ENCODE measurements at places on chromosomes 2 and 18.

GRCh38 chr2:216024779-216025336 lies 11.5 kb upstream of the MREG start:
- DNase-seq, result no peak

GRCh38 chr2:138779781-138780445 lies at the start of gene NXPH2:
Gene NXPH2 (minus strand): TSS chr2:138780390. CDS start chr2:138780241, 149 bp downstream.
- DNase-seq, result peak; percentile 57

GRCh38 chr2:26776195-26776800 lies 9.6 kb upstream of the CENPA start:
- no peak for DNase-seq

DNA sequence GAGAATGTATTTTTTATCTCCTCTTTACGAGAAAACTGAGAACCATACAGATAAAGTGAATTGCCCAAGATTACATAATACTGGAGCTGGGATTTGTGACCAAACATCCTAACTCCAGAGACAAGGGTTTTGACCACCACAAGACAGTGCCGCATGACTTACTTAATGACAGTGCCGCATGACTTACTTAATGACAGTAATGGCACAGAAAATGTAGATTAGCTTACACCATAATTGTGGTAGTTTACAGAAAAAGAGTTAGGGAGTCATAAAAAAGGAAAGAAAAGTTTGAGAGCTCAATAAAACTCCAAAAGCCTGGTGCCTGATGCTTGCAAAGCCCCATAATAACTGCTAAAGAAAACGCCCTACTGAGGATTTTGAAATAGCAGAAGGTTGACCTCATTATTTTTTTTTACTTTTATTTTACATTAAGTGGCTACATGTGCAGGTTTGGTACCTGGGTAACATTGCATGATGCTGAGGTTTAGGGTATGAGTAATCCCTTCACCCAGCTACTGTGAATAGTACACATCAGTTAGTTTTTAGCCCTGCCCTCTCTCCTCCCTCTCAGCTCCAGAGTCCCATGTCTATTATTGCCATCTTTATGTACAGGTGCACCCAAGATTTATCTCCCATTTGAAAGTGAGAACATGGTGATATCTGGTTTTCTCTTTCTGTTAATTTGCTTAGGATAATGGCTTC lies 310.0 kb upstream of the UBE2E3 start:
- DNase-seq, result no peak

DNA sequence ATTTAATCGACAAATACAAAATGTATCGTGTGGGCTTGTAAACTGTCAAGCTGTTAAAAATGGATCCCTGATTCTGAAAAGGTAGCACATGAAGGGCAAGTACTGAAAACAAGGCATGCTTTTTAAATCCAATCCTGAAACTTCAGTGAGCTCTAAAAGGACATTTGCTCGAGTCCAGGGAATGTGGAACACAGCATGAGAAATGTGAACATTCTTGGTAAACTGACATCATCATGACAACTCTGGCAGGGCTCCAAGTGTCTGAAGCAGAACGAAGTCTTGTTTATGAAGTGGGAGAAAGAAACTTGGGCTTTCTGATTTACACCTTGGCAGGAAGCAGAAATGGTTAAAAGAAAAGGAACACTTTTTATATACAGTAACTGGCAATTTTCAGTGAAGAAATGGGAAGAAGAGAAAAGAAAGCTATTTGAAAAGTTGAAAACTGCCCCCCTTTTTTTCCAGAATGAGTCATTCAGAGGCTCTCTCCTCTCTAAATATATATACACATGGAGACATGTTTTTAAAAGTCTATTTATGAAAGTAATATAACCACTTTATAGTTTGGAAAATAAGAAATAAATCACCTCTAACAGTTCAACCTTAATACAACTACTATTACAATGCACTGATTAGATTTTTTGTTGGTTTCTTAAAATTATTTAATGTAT lies 120.8 kb downstream of the GAREM1 start:
- DNase-seq, result no peak

- DNase-seq, result no peak
These were observed 25.7 kb upstream of the ID2 start for GRCh38 chr2:8656160-8656641.

DNA sequence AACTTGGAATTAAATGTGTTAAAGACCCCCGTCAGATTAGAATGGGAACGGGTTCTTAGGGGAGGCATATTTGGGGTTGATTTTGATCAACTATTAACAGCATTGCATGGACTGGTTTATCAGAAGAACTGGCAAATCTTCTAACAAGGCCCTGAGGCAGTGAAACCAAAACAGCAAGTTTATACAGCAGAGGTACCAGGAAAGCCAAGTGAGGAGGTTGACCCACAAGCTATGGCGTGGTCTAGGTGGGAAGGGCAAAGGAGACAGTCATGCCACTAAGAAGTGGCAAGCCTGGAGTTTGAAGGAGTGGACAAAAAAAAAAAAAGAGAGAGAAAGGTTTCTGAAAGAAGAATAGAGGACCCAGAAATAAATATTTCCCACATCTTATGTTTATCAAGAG lies 187.0 kb downstream of the MREG start:
- DNase-seq, result no peak

- no peak for DNase-seq
These were observed 8.5 kb downstream of the MEIS1 start for GRCh38 chr2:66443186-66443978.

DNA sequence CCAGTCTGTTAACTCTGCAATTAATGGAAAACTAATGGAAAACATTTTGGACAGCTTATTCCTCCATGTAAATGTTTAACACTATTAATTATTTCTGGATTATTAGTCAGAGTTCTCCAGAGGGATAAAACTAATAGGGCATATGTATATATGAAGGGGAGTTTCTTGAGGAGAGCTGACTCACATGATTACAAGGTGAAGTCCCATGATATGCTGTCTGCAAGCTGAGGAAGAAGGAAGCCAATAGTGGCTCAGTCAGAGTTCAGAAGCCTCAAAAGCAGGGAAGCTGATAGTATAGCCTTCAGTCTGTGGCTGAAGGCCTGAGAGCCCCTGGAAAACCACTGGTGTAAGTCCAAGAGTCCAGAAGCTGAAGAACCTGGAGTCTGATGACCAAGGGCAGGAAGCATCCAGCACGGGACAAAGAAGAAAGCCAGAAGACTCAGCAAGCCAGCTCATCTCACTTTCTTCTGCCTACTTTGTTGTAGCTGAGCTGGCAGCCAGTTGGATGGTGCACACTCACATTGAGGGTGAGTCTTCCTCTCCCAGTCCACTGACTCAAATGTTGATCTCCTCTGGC lies 136.0 kb downstream of the PTH2R start:
- no peak for DNase-seq

- no peak for DNase-seq
These were observed 69.5 kb upstream of the SPTBN1 start for GRCh38 chr2:54386585-54386984.

DNA sequence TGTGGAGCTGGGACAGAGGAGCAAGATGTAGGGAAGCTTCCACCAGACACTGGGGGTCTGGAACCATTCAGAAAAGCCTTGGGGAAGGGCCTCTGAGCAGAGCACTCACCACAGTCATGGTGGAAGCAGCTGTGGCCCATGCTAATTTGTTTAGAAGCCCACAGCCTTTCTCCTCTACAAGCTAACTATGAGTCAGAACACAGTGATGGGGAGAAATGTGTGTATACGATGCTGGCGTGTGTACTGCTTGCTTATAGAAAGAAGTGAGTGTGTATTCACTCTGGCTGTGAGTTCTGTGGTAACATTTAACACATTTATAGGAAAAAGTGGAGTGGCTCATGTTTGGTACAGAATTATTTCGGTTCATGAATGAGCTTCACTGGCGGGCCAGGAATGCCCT lies 157.0 kb upstream of the ACAA2 start:
- no peak for DNase-seq

GRCh38 chr2:67246791-67247190 lies 150.3 kb upstream of the ETAA1 start:
- no peak for DNase-seq

GRCh38 chr18:3995476-3996102 lies 459.5 kb downstream of the DLGAP1 start:
- DNase-seq, result peak; percentile 68

DNA sequence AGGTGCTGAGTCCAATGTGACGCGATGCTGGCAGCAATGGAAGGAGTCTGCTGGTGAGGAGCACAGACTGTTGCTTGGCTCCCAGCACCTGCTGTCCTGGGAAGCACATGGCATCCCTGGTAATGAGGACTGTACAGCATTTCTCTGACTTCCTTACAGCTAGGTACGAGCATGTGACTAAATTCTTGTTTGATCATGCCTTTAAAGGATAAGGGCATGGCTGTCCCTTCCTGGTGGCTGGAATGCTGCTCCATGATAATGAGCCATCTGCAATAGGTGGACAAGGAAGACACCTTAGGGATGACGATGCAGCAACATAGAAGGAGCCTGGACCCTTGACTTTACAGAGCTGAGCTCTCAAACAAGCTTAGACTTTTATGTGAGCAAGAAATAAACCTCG lies 278.0 kb upstream of the SPRED2 start:
- DNase-seq, result no peak

- DNase-seq, result no peak
These were observed 119.6 kb upstream of the EPAS1 start for GRCh38 chr2:46177461-46178089.

GRCh38 chr2:114821055-114821454 lies 378.6 kb downstream of the DPP10 start:
- no peak for DNase-seq

DNA sequence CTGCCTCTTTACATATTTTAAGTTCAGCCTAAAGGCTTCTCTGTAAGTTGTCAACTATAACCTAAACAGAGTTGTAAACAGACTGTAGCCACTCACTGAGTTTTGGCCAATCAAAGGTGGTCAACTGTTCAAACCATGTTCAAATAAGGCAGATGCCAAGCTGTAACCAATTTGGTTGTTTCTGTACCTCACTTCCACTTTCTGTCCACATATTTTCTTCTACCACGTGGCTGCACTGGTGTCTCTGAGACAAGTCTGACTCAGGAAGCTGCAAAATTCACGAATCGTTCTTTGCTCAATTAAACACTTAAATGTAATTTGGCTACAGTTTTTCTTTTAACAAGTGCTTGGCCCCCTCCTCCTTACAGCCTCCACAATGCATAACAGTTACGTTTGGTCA lies 555.2 kb downstream of the CNTNAP5 start:
- DNase-seq, result no peak

GRCh38 chr2:129179199-129179598 lies 800.3 kb upstream of the RAB6C start:
- DNase-seq, result no peak

Measured in neuronal stem cell (in vitro differentiated cells).